ENCODE measurements at places on chromosomes 16 and 17.

- peak; percentile 60 for DNase-seq
These were observed 34.4 kb downstream of the HNF1B start for GRCh38 chr17:37710344-37710886.

- no peak for DNase-seq
These were observed 38.9 kb upstream of the C1QL1 start for GRCh38 chr17:45006927-45007461.

- DNase-seq = no peak
These were observed 13.6 kb downstream of the PIMREG start for GRCh38 chr17:6457688-6458459.

- DNase-seq = no peak
These were observed 77.1 kb upstream of the WSB1 start for GRCh38 chr17:27216836-27217235.

DNA sequence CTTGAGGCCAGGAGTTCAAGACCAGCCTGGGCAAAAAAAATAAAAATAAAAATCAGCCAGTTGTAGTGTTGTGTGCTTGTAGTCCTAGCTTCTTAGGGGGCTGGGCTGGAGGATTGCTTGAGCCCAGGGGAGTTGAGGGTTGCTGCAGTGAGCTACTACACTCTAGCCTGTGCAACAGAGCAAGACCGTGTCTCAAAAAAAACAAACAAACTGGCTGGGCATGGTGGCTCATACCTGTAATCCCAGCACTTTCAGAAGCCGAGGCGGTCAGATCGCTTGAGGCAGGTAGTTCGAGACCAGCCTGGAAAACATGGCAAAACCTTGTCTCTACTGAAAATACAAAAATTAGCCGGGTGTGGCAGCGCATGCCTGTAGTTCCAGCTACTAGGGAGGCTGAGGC lies 4.9 kb upstream of the UBALD2 start:
- DNase-seq = no peak

DNA sequence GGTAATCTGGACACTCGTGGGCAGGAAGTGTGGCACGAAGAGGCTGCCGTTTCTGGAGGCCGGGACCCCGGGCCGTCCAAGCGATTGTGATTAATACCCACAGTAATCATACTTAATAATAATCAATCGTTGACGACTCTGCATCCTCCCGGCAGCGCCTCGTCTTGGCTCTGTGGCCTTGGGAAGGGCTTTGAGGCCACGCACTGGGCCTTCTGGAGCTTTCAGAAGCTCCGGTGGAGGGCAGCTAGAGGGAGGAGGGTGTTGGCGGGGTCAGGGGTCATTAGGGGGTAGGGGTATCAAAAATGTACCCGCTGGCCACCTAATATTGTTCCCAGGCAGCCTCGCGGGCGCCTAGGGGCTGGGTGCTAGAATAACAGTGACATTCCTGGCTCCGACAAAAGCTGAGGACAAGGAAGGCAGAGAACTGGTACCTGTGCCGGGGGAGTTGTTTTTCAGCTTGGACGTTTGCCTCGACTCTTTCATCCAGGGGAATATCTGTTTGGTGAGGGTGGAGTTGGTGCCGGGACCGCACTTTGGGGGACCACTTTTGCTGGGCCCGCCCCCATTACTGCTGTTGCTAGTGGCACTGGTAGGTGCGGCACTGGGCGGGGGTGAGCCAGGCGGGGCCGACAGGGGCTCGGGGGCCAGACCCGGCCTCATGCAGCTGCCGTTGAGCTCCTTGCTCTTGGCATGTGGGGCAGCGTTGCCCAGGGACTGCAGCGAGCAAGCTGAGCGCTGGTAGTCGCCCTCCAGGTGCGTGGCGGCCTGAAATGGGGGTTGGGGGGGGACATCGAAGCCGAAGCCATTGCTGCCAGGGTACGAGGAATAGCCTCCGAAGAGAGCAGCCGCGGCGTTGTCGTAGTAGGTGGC lies 6.9 kb upstream of the HOXB2 start:
- no peak for DNase-seq

- DNase-seq = peak; percentile 72
These were observed 39.6 kb upstream of the RHOT1 start for GRCh38 chr17:32102646-32103186.

DNA sequence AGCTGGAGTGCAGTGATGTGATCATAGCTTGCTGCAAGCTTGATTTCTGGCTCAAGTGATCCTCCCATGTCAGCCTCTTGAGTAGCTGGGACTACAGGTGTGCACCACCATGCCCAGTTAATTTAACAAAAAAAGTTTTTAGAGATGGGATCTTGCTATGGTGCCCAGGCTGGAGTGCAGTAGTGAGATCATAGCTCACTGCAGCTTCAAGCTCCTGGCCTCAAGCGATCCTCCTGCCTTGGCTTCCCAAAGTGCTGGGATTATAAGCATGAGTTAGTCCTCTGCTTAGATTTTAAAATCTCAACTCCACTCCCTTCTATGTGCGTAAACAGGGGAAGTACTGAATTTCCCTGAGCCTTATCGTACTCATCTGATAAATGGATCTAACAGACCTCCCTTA lies 6.3 kb downstream of the RABEP2 start:
- DNase-seq = no peak

GRCh38 chr16:57947261-57947660 lies 23.7 kb downstream of the CNGB1 start:
- DNase-seq = no peak

- no peak for DNase-seq
These were observed 4.4 kb upstream of the FOXJ1 start for GRCh38 chr17:76145231-76146052.

GRCh38 chr17:70232466-70232865 lies 63.1 kb downstream of the KCNJ2 start:
- no peak for DNase-seq

- no peak for DNase-seq
These were observed 236.1 kb downstream of the GRIN2A start for GRCh38 chr16:9946022-9946720.

DNA sequence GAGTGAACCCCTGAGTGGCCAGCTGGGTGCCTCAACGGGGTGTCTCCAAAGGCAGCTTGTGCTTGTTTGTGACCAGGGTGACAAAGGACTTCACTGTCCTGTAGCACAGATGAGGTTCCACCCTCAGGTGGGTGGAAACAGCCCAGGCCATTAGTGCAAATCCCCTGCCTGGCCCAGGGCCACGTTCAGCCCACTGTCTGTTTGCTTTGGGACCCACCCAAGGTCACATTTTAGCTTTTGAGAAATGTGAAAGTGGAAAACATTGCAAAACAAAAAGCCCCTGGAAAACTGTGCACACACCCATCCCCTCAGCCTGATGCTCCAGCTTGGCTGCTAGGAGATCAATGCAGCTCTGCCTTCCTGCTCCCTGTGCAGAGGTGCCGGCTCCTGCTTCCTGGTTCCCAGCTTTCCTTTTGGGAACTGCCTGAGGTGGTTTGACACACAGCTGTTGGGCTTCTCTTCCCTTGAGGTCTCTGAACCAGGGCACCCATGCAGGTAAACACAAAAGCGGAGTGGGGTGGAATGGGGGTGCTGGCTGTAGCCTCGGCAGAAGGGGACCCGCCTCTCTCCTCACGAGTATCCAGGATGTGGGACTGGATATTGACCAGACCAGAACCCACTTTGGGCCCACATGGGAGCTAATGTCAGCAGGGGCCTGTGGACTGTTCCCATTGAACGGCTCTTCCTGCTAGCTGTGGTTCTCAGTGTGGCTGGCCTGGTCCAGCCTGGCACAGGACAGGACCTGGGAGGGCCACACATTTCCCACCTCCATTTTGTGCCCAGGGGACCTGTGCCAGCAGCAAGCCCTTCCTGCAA lies 7.9 kb upstream of the SPHK1 start:
- no peak for DNase-seq

- peak; percentile 96 for DNase-seq
These were observed 1.6 kb downstream of the TP53 start for GRCh38 chr17:7685533-7686221.

GRCh38 chr17:44082256-44082927 lies 11.9 kb downstream of the G6PC3 start:
- peak; percentile 34 for DNase-seq

DNA sequence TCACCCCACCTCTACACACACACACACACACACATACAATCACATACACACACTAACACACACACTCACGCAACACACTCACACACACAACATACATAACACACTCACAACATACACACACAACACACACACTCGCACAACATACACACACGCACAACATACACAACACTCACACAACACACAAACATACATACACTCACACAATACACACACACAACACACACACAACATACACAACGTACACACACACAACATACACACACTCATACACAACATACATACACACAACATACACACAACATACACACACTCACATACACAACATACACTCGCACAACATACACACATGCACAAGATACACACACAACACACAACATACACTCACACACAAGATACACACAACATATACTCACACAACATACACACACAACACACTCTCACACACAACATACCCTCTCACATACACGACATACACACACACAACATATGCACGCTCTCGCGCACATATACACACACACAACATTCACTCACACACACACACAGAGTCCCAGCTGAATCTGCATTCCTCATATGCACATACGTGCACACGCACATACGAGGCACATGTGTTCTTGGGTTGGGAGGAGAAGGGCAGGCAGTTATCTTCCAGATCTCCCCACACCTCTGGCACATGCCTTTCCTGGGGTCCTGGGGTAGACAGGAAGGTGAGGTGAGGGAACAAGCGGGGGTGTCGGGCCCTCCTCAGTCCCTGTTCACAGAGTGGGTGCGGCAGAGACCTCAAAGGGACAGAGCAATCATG lies 1.1 kb downstream of the ASGR2 start:
- no peak for DNase-seq

- peak; percentile 87 for DNase-seq
These were observed 13.3 kb upstream of the YWHAE start for GRCh38 chr17:1413281-1413791.

- peak; percentile 95 for DNase-seq
These were observed at the start of gene TMEM100 for GRCh38 chr17:55722742-55723487. Gene TMEM100 (minus strand): TSS chr17:55722864. CDS start chr17:55721070, 1,794 bp downstream.

DNA sequence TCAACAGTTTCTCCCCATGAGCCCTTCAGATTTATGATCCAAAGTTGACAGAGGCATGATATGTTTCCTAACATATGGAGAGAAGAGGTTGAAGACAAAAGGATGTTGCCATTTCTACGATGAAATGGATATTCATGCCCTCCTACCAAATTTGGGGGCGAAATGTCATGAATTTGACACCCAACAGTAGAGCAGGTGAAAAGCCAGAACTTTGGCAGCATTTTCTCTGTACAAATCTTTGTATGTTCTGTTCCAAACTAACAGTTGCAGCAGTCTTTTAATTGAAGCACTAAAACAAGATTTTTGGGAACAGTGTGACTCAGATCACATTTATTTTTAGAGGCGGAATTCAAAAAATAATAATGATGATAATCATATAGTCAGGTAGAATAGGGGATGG lies 130.1 kb downstream of the TRIM37 start:
- no peak for DNase-seq

DNA sequence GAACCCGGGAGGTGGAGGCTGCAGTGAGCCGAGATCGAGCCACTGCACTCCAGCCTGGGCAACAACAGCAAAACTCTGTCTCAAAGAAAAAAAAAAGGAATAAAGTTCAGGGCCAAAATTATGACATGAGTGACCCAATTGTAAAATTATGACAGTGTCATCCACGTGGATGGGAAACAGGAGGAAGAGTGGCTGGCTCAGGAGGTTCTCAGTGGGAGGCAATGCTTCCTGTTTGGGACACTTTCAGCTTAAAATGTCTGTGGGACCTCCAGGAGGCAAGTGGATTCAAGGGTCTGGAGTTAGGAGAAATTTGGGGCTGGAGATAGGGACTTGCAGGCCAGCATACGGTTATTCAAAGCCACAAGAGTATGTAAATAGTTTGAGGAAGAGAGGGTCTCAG lies 8.0 kb upstream of the STX4 start:
- DNase-seq = no peak

GRCh38 chr16:8929086-8929748 lies 34.5 kb downstream of the USP7 start:
- DNase-seq = no peak

DNA sequence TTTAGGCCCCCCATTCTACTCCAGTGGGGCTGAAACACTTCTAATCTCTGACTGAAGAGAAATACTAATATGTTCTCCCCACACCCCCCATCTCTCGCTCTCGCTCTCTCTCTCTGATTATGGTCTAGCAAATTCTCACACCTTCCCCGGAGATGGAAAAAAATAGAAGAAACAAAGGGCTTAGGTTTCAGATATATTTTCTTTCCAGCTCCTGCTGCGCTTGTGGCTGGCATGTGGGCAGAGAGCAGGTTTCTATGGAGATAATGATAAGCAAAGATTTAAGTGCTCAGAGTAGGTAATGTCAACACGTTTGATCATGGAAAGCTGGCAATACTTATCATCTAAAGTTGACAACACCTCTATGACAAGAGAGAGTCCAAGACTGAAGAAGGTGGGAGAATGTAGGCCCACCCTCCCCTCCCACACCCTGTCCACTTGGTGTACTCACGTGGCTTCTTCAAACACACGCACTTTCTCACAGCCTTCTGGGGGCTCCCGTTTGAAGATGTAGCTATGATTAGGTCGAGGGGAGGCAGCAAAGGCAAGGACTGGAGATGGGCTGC lies 8.0 kb upstream of the SLC35B1 start:
- no peak for DNase-seq

DNA sequence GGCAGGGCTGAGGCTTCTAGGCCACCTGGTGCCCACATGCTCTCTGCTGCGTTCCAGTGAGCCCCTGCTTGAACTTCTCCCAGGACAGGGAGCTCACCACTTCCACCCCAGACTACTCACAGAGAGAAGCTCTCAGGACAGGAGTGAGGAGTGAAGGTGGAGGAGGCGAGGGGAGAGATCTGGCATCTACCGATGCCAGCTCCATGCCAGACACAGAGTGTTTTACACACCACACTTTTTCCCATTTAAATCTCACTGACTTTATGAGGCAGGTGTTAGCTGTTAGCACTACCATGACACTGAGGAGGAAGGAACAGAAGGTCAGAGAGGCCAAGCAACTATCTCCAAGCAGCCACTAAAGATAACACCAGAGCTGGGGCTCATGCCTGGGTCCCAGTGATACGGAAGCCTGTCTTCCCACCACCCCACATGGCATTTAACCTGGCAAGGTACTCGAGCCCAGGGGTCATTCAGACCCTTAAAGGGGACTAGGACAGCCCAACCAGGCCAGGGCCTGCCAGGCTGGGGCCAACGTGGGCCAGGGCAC lies 6.8 kb downstream of the FAM83G start:
- DNase-seq = no peak

DNA sequence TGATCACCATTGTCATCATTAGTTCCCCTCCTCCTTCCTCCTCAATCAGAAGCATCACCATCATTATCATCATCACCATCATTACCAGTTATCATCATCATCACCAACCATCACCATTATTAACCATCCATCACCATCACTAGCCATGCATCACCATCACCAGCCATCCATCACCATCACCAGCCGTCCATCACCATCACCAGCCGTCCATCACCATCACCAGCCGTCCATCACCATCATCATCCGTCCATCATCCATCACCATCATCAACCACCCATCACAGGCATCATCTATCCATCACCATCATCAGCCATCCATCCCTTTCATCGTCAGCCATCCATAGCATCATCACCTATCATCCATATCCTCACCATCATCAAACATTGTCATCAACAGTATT lies 382.0 kb downstream of the CPPED1 start:
- no peak for DNase-seq

GRCh38 chr17:80862481-80862961 lies 129.1 kb upstream of the CHMP6 start:
- DNase-seq = no peak

- no peak for DNase-seq
These were observed 4.1 kb downstream of the MRPS7 start for GRCh38 chr17:75265614-75266315.

- DNase-seq = peak; percentile 31
These were observed 29.4 kb downstream of the ANKFY1 start for GRCh38 chr17:4234401-4234800.

GRCh38 chr17:11853321-11854151 lies 143.7 kb downstream of the ZNF18 start:
- DNase-seq = no peak
